ENCODE measurements at places on chromosomes 6 and 20.
A peak's percentile ranks its signal among the peaks of the same experiment; 100 is the strongest.

- peak; percentile 21 for DNase-seq
Measured at GRCh38 chr20:34720266-34720665, 16.1 kb downstream of the TP53INP2 start.

GRCh38 chr20:5267092-5267491, 49.7 kb downstream of the PROKR2 start:
- DNase-seq, result no peak

- peak; percentile 95 for DNase-seq
Measured at GRCh38 chr6:3566812-3567211, 110.0 kb upstream of the SLC22A23 start.

GRCh38 chr6:1893470-1894130, 283.9 kb downstream of the FOXC1 start:
- DNase-seq, result peak; percentile 32

DNA sequence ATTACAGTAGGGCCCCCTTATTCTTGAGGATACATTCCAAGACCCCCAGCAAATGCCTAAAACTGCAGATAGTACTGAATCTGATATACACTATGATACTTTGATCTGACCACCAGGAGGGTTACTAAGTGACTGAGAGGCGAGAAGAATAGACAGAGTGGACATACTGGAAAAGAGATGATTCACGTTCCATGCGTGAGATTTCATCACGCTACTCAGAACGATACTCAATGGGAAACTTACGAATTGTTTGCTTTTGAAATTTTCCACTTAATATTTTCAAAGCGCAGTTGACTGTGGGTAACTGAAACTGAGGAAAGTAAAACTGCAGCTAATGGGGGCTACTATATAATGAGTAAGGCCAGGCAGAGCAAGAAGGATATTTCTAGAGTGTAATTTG, 60.8 kb downstream of the STX11 start:
- DNase-seq, result peak; percentile 37

- DNase-seq, result peak; percentile 96
Measured at GRCh38 chr20:41436679-41437078, 70.1 kb upstream of the EMILIN3 start.

DNA sequence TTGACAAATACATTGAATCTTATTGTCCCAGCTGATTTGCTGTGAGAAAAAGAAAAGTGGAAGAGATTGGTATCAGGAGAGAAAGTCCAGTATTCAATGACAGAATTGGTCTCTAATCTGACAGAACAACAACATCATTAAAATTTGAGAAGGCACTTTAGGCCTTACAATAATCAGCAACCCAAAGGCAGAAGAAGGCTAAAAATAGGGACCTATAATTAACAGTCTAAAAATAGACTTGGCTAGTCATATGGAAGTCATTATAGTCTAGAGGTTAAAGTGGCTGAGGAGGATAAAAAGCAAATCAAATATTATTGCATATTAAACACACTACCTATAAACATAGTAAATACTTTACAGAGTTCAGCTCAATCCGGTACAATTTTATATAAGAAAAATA, 393.6 kb upstream of the JAG1 start:
- no peak for DNase-seq

GRCh38 chr6:1821513-1822183, 211.9 kb downstream of the FOXC1 start:
- DNase-seq, result peak; percentile 55

DNA sequence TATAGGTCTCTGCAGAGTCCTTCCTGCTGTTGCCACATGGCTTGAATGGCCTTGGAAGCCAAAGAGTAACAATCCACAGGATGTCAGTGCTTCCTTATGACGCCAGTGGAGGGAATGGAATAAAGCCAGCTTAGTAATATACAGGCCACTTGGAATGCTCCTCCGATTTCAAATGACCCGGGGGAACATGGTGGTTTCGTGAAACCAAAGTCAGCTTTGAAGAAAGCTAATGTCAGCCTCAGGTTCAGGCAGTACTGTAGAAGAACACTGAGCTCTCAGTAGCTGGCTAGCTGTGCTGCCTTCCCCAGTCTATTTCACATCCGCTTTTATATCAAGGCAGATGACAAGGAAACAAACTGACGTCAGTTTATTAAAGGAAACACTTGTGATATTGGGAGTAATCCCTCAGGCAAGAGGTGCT, 189.1 kb downstream of the DTNBP1 start:
- peak; percentile 49 for DNase-seq
